ENCODE measurements at places on chromosomes 5 and 9. TPM values are rescaled to one million over a fixed set of nuclear protein-coding genes. Genes with fewer than 3 reads are reported as not detected.

DNA sequence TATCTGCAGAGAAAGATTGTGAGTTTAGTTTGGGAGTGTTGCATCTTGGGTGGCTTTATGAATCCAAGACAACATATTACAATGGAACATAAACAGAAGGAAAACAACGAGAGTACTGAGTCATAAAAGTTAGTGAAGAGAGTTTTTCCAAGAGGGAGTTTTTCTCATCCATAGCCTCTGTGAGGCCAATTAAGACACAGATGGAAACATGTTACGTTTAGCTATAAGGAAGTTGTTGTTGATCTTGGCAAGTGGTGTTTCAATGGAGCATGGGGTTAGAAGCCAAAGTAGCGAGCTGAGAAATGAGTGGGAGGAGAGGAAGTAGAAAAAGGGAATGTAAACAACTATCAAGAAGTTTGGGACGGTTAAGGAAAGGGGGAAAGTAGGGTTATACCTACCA lies 53.3 kb upstream of the SPATA31D4 start:
- DNase-seq: peak; percentile 87

DNA sequence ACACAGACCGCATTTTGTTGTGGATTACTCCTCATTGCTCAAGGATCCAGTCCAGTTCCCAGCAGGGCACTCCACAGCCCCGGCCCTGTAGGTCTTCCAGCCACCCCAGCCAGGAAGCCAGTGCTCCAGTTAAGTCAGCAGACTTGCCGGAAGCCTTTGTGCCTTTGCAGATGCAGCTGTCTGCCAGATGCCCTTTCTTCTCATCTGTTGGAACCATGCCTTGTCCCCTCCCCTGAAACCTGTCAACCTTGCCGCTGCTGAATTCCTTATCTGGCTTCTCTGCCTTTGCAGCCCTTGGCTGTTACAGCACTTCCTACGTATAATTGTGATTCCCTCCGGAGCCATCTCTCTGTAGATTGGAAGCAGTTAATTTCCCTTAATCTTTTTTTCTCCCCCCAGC lies 28.4 kb downstream of the PSAT1 start:
- peak; percentile 42 for DNase-seq

DNA sequence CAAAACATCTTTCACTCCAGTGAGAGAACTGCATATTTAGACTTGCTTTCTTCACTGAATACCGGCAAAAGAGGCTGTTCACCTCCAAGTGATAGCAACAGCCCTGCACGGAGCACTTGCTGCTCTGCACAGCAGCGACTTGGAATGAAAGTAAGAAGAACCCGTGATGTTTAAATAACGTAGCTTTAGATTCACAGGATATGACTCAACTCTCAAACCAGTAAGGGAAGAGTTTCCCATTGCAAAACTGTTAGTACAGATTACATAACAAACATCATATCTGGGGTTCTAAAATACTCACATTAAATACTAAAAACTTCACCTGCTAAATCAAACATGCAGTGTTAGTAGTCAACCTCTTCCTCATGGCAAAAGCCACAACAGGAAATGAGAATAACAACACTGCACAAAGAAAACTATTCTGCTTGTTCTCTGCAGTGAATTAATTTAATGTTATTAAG lies 203.4 kb downstream of the MCTP1 start:
- peak; percentile 85 for DNase-seq

GRCh38 chr5:145752534-145752933 lies 82.6 kb downstream of the PRELID2 start:
- no peak for DNase-seq

DNA sequence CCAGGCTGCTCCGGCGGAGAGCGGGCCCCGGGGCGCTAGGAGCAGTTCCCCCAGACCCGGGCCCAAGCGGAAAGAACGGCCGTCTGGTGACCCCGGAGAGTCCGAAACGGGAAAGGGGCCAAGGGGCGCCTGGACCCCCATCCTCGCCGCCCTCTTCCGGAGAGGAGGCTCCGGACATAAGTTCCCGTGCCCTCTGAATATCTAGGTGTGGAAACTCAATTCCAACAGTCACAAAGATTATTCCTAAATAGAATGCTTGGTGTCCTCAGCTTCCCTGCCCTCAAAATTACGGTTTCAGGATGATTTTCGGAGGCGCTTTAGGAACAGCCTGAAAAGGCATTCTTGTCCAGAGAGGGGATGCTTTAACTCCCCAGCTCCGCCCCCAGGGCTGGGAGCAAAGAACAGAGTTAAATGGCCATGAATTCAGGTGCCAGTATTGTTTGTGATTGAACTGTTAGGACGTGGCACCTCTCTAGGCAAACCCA lies 681 bp upstream of the LHFPL2 start:
- DNase-seq: no peak

DNA sequence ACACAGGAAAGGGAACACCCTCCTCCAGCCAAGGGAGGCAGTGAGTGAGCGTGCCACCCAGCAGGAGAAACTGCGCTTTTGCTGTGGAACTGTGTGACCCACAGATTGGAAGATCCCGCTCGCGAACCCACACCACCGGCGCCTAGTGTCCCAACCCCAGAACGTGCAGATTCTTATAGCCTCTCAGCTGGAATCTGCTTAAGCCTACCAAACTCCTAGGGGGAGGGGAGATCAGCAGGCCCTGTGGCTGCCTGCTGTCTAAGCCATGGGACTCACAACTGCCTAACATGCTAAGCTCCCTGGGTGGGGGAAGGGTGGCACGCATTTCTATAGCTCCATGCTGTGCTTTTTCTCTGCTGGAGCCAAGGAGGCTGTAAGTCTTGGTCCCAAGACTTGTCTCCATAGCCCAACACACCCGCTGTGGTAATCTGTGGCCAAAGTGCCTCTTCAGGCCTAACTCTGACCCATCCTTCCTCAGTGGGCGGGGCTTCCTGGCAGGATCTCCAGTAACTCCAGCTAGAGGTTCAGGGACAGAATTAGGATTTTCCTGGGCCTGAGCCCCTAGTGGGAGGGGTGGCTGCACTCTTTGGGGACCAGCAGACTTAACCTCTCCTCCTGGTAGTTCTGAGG lies 485.0 kb downstream of the TAF11L14 start:
- DNase-seq: no peak

Gene GPR150
- 0.23 TPM for polyA plus RNA-seq

DNA sequence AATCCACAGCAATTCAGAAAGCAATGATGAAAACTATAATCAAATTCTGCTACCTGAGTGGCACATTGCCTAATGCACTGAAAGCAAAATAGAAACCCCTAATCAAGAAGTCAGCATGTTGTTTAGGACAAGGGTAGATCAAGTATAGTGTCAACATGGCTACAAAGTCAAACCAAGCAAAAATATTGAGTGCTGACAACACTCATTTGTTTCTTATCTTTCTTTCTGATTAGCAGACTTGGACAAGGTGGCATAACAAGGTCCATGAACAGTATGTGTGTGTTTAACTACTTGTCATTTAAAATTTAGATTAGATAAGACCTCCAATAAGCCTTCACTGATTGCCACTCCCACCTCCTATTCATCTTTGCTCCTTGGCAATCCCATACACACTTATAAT lies 332.4 kb downstream of the KIAA0825 start:
- no peak for DNase-seq

DNA sequence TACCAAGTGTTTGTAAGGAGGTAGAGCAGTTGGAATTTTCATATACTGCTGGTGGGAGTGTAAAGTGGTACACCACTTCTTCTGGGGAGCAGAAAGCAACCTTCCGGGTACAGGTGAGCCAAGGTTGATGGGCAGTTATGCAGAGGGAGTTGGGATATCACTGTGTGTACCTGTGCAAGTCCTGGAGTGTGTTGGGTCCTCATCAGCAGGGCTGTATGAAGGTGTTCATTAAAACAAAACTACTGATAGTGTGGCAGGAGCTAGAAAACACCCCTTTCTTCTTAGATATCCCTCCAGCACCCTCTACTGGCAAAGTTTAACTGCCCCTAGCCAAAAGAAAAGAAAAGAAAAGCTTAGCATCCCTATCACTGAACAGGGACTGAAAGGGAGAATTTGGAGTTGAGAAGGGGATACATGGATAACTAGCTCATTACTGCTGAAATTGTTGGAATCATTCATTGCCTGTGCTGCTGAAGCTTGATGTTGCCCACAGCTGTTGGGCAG lies 10.7 kb downstream of the MARCHF6 start:
- no peak for DNase-seq

- no peak for DNase-seq
Observed at GRCh38 chr5:144040615-144041305, 129.7 kb downstream of the YIPF5 start.

Gene SPINK13
- polyA plus RNA-seq: not detected

Gene MSMP
- not detected for polyA plus RNA-seq

DNA sequence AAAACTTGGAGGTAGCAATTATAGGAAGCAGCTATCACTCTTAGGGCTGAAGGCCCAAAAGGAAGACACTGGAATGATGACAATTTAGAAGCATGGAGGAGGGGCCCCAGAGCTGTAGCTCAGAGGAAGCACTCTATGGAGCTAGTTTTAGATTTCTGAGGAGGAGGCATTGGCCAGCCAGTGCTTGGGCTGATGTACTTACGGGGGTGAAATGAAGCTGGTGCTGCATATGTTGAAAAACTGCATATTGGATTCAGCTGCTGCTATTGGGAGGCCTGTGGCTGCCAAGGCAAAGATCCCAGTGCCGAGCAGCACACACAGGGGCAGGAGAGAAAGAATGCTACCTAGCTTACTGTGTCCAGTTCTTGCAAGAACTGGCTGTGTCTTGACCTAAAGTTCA lies 53.9 kb upstream of the HMHB1 start:
- DNase-seq: no peak

GRCh38 chr5:127053049-127053448 lies 20.3 kb downstream of the C5orf63 start:
- no peak for DNase-seq

DNA sequence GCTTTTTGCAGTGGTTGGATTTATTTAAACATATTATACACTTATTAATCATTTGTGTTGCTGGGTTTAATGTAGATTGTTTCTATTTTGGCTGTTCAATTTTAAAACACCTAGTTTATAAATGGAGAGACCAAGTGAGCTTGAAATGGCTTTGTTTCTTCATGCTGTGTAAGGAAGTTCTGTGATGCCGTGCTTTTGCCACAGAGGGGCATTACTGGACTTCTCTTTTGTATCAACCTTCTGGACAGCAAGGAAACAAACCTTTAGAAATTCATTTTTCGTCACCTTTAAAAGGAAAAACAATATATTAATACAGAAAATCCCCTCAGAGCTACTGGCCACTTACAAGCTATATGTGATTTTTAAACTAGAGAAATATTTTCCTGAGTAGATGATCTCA lies 81.9 kb downstream of the DMRTA1 start:
- peak; percentile 61 for DNase-seq

- DNase-seq: no peak
Observed at GRCh38 chr5:77921094-77921768, 145.1 kb upstream of the TBCA start.

DNA sequence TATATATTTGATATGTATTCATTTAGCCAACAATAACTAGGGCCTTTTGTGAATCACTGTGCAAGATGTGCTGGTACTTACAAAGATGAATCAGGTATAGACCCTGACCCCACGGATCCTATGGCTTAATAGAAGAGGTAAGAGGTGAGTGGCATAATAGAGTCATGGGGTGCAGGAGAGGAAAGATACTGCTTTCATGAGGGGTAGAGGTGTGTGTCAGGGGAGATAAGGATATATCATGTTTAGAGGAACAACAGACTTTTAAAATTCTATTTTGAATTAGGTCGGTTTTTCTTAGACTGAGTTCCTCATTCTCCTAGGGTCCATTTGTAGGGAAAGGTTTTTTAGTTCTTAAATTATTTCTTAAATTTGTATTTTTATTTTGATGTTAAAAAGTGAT lies 27.8 kb downstream of the ZCCHC7 start:
- no peak for DNase-seq

Gene RXRA
- polyA plus RNA-seq: 11.5 TPM

DNA sequence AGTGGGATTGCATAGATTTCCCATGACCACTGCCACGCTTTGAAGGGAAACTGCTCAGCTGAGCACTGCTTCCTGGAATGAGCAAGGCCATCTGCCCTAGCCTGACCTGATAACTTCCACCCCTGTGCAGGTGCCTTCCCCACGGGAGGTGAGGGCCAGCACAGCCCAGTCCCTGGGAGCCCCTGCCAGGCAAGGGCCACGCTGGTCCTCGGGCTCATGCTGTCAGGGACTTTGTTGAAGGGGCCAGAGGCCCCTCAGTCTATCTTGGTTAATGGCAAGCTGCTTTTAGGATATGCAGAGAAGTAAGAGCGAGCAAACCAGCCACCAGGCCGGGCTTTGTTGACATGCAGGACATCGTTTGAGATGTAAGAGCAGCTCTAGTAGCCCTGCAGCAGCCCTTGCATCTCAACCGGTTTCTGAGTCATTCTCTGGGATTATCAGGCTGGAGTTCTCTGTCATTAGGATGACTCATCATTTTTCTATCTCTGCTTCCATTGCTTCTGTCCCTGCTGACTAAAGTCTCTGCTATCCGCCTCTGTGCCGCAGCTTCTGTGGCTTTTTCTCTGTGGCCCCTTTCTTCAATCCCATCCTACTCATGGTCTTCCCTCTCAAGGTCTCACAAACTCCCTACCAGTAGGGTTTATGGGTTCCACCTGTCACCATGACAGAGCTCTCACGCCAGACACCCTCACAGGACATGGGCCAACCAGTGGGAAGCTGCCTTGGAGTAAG lies 30.6 kb upstream of the IQGAP2 start:
- peak; percentile 86 for DNase-seq

DNA sequence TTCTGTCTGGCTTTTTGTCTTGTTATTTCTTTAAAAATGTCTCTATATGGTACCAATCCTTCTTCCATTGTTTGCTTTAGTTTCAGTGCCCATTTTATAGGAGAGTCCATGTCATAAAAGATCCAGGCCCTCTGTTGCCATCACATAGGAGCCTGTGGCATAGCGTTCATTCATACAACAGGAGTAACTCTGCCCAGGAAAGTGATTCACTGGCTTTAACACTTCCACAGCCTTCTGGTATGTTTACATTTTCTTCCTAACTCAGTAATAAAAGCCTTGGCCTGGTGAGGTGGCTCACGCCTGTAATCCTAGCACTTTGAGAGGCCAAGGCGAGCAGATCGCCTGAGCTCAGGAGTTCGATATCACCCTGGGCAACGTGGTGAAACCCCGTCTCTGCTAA lies 519.3 kb upstream of the PTGER4 start:
- DNase-seq: no peak

DNA sequence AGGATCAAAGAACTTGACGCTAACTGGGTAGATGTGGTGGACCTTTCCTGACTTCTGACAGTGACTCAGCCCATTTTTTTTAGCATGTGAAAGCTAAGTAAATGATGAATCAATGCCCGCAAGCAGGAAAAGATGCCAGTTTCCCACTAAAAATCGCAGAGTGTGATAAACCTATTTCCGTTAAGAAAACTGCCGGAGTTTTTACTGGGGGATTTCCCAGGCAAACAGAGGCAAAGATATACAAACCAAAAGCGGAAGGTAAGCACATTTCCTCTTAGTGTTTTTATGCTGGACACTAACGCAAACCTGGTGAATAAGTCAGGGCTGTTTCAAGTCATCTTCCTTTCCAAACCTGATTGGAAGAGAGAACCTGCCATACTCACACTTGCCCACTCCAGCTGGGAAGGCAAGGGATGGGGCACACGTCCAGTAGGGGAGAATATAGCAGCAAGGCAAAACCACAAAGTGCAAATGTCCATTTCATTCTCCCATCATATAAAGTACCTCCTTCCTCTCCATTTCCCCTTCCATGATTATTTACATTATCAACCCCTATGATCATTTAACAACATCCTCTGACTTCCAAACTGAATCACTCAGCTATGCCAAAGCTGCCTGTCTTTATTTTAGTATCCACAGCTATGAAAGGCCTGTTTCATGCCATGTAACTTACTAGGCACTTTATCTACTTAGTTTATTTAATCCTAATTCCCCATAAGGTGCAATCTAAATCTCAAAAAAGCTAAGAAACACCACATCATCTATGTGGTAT lies 349.7 kb upstream of the RFX3 start:
- peak; percentile 88 for DNase-seq

Data from fibroblast of lung (primary cell).